ENCODE measurements at places on chromosomes 2 and 18.

DNA sequence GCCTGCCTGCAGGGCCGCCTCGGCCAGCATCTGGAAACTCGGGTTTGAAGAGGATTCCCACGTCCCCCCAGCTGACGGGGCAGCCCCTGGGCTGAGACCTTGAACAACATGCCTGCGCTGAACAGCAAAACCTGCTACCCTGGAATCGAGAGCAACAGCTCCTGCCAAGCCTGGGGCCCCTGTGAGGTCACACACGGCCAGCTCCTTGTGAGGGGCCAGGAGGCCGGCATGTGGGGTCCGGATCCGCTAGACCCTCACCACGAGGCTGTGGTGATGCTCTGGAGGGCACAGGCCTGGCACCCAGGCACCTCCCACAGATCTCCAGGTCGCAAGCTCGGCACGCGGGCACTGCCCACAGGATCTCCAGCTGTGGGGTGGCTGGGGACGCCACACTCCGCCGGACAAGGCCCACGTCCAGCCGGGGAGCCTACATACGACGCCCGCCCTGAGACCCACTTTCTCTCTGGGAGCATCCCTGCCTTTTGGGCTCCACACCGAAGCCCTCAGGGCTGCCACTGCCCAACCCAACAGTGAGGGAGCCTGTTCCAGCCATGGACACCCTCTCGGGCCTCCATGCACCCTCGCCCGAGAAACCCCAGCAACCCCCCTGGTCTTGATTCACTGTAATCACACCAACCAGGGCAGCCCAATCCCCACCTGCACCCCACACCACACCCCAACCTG is 34.1 kb downstream of the SLC66A2 start:
- DNase-seq: no peak

DNA sequence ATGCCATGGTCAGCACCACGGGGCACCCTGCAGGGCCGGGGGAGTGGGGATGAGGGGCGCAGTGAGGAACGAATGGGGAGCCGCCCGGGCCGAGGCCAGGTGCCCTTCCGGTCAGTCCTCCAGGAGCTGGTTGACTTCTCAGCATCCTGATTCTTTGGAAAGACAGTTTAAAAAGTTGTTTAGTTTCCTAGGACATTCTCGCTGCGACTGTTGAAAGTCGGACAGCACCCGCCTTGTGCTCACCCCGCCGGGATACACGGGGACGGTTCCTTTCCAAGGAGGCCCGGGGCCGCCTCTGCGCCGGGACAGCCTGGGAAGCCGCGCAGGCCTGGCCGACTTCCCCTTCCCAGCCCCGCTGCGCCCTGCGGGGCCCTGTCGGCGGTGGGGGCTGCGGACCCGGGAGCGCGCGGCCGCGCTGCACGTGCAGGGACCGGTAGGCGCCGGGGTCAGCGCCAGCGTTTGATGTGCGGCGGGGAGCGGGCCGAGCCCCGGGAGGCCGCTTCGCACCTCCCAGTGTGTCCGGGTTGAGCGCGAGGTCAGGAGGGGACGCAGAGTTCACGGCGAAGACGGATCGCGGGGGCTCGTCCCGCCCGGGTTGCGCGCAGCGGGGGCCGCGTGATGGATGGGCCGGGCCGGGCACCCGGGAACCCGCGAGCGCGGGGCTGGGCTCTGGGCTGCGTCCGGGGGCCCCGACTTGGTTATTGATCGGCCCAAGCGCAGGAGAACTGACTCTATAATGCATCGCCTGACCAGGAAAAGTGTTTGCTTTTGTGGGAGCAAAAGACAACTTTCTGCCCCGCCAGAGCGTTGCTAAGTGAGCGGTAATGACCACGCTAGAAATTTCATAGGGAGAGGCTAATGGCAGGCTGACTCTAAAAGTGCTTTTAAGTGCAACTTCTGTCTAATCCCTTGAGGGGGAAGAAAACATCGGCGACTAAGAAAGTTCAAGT is 28.0 kb upstream of the SMIM21 start:
- DNase-seq: no peak

DNA sequence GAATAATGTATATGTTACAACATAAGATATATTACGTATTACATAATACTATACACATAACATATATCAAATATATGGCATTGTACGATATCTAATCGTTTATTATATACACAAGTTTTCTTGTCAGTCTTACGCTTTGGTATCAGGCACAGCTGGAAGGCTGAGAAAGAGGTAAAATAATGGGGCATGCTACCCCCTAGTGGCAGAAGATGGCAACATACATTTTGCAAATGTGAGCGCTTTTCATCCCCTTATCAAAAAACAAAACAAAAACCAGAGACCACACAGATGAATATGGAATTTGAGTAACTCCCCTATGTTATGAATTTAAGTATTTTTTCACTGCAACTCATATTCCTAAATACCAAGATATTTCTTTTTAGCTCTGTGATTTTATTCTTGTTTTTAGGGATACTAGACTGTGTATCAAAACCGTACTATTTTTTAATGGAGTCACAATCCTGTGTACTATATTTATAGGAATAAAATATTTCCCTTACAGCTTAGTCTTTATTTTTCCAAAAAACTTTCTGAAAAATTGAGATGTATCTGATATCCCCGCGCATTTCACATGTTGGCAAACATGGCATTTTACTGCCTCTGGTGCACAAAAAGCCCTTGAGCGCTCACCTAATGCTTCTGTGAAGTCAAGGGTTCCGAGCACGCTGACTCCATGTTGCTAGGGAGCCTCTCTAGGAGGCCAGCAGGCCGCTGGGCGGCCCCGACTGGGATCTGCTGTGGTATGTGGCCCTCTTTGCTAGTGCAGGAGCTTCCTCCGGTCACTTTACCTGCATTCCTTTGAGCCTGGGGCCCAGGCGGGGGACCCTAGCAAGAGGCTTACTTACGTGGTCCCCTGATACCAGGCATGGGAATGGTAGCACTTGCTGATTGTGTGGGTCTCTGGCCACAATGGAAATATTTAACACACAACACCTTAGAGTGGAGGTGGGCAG is 62.5 kb downstream of the SLC4A3 start:
- DNase-seq: peak; percentile 23

DNA sequence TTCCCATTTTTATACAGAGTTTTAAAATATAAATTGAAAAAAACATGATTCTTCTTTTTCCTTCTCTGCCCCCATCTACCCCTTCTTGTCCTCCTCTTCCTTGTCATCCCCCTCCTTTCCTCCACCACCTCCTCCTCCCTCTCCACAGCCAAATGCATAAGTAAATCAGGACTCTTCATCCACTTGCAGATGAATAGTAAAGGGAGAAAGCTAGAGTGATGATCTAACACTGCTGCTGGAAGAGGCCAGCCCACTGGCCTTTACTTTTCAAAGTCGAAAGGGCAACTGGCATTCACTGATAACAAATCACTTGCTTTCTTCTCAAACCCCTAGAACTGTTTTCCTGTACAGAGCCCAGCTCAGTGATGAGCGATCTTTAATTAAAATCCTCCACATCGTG is 205.8 kb downstream of the PDE1A start:
- DNase-seq: no peak

DNA sequence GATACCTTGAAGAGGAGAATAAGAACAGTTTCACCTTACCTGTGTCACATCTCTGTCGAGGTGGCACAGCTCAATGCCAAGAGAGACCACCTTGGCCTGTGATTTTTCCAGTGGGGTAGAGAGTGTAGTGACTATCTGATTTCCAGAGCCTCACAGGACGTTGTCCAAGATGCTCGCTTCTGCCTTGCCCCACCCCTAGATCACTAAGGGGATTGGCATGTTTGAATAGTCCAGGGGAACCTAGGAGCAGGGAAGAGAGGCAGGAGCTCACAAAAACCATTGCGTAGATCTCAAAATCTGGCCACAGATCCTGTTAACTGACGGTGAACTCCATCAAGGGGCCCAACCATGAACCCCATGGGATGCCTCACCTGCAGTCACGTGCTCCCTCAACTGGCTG is 24.2 kb downstream of the TMEM178A start:
- DNase-seq: no peak

DNA sequence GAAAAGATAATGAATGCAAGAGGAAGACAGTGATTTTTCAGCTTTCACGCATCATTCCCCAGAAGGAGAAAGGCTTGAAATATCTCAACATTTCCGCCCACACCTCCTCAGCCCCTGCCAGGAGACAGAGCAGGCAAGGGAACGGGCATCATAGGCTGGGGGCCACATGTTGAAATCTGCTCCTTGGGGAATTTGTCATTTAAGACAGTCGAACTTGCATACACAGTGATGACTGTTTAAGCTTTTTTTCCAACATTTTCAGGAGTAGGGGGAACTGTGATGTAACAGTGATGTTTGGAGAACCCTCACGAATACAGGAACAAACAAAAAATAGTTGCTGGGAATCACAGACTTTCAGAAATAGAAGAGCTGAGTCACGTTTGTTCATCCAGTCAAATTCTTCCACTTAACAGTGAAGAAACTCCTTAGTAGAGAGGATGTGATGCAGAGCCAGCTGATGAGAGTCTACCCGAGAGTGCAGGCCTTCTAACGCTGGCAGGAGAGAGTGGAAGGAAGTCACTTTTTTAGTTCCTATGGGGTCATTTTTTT is 266.8 kb downstream of the ALPK2 start:
- DNase-seq: no peak

DNA sequence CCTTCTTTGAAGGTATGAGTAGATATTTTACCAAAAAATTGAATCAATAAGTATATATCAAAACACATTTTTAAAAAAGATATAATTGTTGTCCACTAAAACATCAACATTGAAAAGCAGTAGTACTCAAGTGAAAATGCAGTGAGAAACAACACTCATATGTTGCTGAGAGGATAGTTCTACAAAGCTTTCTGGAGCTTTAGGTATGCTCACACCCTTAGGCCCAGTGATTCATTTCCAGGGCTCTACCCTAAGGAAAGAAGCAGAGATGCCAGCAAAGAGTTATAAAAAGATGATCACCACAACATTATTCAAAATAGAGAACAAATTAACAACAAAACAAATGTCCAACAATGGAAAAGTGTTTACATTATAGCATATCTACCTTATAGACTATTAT is 197.3 kb upstream of the CCDC150 start:
- no peak for DNase-seq

DNA sequence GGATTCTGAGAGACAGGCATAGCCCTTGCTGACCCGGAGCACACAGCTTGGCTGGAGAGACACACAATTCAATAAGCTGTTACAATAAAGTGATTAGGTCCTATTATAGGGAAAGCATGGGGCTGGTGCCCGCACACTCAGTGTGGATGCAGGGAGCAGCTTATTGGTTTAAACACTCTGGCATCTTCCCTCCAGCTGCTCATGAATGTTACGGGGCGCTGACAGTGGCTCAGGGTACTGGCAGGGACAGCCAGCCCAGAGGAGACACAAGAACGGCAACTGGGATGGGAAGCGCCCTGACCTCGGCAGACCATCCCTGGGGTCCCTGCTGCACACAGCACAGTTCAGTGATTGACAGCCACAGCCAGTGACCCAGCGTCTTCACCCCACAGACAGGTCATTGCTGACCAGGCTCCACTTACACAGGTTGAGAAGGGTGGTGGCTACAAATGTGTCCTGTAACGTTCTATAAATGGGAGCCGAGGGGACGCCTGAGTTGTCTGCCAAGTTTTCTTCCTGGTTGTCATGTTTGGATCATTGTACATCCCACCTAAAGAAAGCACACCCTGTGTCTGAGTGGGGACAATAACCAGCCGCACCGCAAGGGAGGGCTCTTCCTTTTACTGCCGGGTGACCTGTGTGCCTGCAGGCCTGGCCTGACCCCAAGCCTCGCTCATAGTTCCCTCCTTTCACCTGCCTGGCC is 60.3 kb downstream of the SH3BP4 start:
- no peak for DNase-seq

DNA sequence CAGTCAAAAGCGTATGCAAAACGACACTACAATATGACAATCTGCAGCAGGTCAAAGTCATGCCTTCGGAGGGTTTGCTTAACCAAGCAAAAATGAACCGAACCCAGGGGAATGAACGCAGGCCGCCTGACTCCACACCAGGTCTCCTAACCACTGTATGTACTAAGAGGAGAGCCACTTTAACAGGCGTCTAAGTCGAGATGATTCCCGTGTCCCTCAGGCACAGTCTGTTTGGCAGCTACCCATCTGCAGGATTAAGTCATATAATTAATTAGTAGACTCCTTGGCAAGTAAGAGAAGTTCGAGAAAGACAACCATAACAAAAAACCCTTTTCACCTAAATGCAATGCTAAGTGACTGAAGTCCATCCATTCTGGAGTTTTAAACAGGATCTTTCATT is 15.2 kb downstream of the CYB5A start:
- DNase-seq: no peak

DNA sequence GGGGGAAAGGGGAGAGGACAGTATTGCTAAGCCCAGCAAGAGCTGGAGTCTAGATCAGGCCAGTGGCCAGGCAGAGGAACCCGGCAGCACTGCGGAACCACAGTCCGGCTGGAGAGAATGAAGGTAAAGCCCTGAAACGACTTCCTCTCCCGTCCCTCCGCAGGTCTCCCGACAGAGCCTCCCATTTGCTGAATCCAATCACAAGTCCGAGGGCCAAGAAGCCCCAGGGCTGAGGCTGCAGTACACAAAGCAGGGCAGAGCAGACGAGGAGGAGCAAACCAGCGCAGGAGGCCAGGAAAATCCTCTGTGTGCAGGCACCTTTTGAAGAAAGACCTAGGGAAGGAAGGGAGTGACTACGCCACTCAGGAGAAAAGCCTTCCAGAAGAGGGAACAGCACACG is 104.4 kb downstream of the OSBPL1A start:
- no peak for DNase-seq

DNA sequence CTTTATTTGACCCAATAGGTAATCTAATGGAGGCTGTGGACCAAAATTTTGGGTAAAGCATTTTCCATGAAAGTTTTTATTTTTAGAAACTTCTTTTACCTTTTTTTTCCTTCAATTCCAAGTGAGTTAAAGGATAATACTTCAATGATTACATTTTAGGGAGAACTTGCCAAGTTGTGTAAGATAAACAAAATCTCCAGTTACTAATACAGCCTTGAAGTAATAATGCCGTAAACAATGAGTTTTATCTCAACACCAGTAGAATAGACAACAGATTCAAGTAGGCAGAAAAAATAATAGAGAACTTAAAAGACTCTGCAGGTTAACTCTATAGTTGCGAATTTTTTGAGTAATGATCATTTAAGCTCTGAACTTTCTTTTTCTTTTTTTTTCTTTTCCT is 807.4 kb downstream of the CNTNAP5 start:
- no peak for DNase-seq

- no peak for DNase-seq
Observed at GRCh38 chr18:45671321-45671720, 52.7 kb upstream of the SLC14A1 start.

DNA sequence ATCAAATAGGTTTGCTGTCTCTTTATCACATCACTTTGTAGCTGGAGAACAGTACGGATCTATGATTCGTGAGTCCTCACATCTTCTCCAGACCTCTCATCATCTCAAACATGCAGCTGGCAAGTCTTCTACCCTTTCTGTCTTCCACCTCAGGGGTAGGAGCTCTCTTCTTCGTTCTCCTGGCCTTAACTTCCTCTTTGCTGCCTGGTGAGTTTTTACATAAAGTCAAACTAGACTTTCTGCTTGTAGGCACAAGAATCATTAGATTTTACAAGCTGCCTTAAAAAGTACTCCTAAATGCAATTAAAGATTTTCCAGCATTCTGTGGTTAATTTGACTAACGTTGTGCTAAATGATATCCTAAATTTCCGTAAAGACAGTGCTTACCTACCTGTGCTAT is 43.7 kb upstream of the TANK start:
- no peak for DNase-seq

- DNase-seq: no peak
Observed at GRCh38 chr2:175742367-175742766, 259.7 kb downstream of the LNPK start.

Measured in NCI-H1105 (cell line).